ENCODE measurements at places on chromosomes 16 and 17. TPM values are rescaled to one million over a fixed set of nuclear protein-coding genes. Genes with fewer than 3 reads are reported as not detected.

The PRR29 gene
- total RNA-seq = not detected

DNA sequence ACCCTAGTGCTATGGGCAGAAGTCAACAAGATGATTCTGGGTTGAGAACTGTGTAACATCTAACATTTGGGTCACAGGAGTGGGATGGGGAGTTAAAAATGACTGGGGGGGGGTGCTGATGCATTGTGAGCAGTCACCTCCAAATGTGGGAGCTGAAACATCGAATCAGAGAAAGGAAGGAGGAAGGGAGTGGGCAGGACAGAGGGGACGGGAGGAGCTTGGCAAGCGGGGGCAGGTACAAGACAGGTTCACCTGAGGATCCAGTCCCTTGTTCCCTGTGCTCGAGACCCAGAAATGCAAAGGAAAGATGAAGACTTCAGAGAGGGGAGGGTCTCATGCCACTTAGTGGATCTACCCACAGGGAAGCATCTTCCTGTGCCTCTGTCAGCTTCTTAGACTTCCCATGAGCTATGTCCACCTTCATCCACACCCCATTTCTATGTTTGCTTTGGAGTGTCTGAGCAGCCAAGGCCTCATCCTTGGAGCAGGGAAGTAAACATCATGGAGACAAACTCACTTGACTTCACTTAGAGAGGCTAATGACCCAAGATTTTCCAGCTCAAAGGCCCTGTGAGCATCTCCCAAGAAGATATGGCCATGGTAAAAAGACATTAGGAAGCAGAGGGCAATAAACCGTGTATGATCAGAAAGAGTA is 20.5 kb downstream of the SMPD3 start:
- no peak for DNase-seq

The KRT33B gene
- not detected for total RNA-seq

DNA sequence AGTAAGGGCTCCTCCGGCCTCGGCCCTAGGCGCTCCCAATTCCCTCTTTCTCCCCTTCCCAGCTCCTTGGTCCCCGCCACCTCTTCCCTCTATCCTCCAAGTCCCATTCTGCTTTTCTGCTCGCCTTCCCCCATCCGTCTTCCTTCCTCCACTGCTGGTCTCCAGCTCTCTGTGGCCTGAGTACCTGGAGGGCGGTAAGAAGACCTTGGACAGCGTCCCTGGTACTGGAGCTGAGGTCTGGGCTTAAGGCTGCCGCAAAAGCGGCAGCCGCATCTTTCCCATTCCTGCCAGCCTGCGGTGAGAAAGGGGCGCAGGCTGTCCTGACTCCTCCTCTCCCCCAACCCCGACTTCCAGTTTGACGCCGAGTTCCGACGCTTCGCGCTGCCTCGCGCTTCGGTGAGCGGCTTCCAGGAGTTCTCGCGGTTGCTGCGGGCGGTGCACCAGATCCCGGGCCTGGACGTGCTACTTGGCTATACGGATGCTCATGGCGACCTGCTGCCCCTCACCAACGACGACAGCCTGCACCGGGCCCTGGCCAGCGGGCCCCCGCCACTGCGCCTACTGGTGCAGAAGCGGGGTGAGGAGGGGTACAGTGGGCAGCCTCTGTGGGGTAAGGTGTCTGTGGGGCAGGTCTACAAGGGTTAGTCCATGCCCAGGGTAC is 471 bp downstream of the PARD6A start:
- no peak for DNase-seq

The MT1A gene
- total RNA-seq = 5.3 TPM

DNA sequence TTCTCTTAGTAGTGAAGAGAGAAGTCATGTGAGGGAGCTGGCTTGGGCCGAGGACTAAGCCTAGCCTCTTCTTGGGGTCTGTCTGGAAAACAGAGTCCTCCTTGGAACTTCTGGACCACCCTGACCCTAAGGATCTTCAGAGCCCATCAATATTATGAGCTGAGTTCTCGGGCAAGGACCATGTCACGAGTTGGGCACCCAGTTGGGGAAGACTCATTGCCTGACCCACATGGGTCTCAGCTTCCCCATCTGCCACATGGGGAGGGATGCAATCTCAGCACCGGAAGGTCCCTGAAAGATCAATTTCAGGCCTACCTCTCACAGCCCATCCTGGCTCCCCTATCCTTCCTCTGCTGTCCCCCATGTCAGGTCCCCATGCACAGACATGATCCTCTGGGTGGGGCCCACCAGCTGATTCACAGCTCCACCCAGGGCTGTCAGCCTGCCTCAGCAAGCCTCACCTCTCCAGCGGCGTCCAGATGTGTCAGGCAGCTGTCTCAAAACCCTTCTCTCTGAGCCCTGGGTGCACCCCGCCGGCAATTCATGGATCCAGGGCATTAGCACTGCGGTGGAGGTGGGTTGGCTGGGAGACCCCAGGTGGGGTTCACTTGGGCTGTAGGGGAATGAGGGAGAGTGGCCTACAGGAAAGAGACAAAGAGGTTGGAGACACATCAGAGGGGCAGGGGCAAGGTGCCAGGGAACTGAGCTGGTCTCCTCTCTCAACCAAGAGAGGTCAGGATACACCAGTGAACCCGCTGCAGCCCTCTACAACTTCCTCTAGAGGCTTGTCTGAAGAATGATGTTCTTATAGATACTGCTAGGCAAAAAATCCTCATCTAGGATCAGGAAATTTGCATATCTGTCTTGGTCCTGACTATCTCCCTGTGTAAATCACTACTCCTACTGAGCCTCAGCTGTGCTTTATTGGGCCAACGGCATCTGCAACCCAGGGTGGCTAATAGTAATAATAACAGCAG is 1.8 kb downstream of the NLRP1 start:
- no peak for DNase-seq

GRCh38 chr16:73735018-73735417 is 561.6 kb upstream of the PSMD7 start:
- no peak for DNase-seq

The GPS1 gene
- 70.4 TPM for total RNA-seq

DNA sequence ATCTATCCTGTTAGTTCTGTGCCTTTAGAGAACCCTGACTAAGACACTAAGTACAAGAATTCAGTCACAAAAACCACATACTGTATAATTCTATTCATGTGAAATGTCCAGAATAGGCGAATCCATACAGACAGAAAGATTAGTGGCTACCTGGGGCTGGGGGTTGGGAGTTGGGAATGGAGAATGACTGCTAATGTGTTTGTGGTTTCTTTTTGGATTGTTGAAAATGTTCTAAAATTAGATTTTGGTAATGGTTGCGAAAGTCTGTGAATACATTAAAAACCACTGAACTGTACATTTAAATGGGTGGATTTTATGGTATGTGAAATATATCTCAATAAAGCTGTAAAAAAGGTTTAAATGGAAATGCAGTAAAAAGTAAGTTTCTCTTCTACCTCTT is 80.4 kb upstream of the AKTIP start:
- no peak for DNase-seq

The PRAC1 gene
- total RNA-seq = not detected

- no peak for DNase-seq
These were observed 83.3 kb upstream of the C16orf82 start for GRCh38 chr16:26983426-26983825.

The NPIPB9 gene
- not detected for total RNA-seq

DNA sequence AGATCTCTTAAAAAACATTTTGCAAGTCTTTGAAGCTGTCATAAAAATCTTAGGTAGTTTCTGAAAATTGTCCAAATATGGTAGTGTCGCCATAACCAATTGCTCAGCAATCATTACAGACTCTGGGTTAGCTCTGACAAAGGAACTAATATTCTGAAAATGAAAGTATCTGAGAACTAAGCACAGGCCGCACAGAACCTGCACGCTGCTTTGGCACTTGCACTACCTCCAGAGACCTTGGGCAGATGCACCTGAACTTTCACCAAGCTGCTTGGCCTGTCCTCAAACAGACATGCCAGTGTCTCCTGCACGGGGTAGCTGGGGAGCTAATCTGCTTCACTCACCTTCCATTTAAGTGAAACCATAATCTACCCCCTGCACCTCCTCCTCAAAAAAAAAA is 317.0 kb downstream of the MAF start:
- DNase-seq = no peak

DNA sequence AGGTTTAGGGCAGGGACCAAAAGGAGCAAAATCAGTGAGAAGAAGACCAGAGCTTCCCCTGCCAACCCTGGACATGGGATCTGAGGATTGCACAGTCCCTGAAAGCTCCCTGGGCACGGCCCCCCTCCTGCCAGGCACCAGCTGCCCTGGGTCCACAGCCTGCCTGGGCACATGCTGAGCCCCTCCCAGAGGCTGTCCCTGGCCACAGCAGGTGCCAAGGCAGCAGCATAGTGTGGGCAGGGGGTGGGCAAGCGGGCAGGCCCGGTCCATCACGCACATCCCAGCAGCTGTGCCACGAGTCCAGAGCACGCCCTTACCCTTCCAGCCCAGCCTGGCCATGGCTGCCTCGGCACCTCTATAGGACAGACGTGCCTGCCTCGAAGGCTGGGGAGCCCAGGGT is 12.7 kb downstream of the SCN4A start:
- DNase-seq = no peak

The KRTAP9-2 gene
- not detected for total RNA-seq

GRCh38 chr17:73663614-73664013 is 19.4 kb upstream of the SDK2 start:
- DNase-seq = no peak

- no peak for DNase-seq
These were observed 122.3 kb downstream of the CDK5R1 start for GRCh38 chr17:32609085-32609484.

The BBS2 gene
- total RNA-seq = 15.2 TPM

The TRIM72 gene
- total RNA-seq = not detected

GRCh38 chr17:66353937-66354401 is 51.6 kb downstream of the PRKCA start:
- DNase-seq = no peak

DNA sequence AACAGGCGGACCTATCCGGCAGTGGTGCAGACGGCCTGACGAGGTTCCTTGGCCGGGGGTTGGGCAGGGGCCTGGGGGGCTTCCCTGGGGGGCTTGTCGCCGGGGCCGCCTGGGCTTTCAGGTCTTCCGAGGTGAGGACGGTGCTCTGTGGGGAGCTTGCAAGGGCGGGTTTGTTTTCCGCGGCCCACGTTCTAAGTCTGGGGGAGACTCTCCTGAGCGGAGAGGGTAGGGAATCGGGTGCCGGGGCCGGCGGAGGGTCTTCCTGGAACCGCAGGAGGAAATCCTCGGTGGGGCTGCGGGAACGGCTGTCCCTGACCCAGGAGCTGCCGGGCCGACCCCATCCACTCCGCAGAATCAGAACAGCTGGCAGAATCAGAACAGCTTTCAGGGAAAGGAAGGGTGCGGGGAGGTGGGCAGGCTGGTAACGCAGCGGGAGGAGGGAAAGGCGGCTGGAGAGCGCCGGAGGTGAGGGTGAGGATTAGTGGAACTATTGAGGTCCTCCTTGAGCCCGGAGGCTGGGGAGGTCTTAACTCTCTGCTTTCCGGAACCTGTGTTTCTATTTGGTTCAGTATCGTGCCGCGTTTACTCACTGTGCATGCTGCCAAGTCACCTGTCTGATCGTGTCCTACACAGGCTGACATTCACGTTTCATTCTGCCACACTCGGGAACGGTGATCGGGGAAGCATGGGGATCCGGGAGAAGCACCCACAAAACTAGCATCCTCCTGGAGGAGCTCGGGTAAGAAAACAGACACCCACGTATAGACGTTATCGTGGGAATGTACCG is 28.9 kb downstream of the CPSF4L start:
- DNase-seq = no peak

GRCh38 chr16:57278494-57278893 is 6.0 kb downstream of the PLLP start:
- DNase-seq = no peak

- DNase-seq = no peak
These were observed 6.6 kb downstream of the CCL23 start for GRCh38 chr17:36011201-36011600.

- DNase-seq = no peak
These were observed 22.1 kb upstream of the ARHGAP17 start for GRCh38 chr16:25037221-25037620.

GRCh38 chr17:27783440-27784350 is 16.6 kb downstream of the NOS2 start:
- no peak for DNase-seq

GRCh38 chr17:50986989-50987660 is 121.0 kb upstream of the TOB1 start:
- no peak for DNase-seq

DNA sequence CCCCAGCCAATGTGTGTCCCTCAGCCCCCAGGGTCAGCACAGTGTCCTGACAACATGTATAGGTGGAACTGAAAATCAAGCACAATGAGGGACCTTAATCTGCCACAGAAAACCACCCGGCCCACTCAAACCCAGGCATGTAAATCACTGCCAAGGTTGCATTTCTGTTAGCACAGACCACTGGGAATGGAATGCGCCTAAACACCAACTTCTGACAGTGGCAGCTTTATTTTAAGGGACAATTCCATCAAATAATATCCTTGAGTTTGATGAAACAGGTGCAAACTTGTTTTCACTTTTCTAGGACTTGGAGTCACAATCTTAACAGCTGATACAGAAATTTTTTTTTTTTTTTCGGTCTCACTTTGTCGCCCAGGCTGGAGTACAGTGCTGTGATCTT is 37.3 kb upstream of the MRPS23 start:
- DNase-seq = no peak

GRCh38 chr16:80114699-80115098 is 426.1 kb upstream of the DYNLRB2 start:
- no peak for DNase-seq

The CACNG1 gene
- not detected for total RNA-seq

GRCh38 chr16:47358816-47359215 is 102.0 kb downstream of the ITFG1 start:
- no peak for DNase-seq

GRCh38 chr16:2207872-2208271 is 2.6 kb downstream of the MLST8 start:
- no peak for DNase-seq

DNA sequence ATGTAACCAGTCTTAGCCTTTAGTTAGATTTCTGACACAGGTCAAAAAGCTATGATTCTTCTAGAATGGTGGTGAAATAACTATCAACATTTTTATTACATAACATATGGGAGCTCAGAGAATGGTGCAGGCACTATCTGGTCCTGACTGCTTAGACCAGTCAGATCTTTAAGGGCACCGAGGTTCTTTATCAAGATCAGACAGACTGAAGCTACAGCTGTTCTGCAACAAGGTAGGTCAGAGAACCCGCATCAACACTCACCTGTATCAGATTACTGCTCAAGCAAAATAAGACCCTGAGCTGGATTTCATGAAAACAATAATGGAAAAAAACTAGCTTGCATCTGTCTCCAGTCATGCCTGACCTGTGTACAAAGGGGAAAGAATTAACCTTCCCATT is 160.4 kb downstream of the KCNJ2 start:
- DNase-seq = no peak

The CIITA gene
- 12.6 TPM for total RNA-seq

GRCh38 chr17:59026176-59026939 is 80.3 kb downstream of the TRIM37 start:
- no peak for DNase-seq

GRCh38 chr16:5551909-5552308 is 454.3 kb upstream of the EEF2KMT start:
- no peak for DNase-seq

The PPP1R27 gene
- total RNA-seq = not detected

The RNF166 gene
- 11.4 TPM for total RNA-seq

- no peak for DNase-seq
These were observed 629 bp downstream of the GEMIN4 start for GRCh38 chr17:751269-752001.

The TBL3 gene
- 34.9 TPM for total RNA-seq

The KRTAP4-5 gene
- total RNA-seq = not detected

Measured in esophagus squamous epithelium (tissue), 5 donors.